ENCODE measurements at places on chromosomes 5 and 9.

- no peak for DNase-seq
These were observed 45.9 kb upstream of the CEMIP2 start for GRCh38 chr9:71814226-71814625.

- no peak for DNase-seq
These were observed 7.5 kb downstream of the RPS6 start for GRCh38 chr9:19372567-19372966.

- DNase-seq: no peak
These were observed 18.3 kb downstream of the ACTL7B start for GRCh38 chr9:108837530-108837929.

- DNase-seq: no peak
These were observed 55.3 kb downstream of the TJP2 start for GRCh38 chr9:69229367-69229766.

- no peak for DNase-seq
These were observed 154.5 kb downstream of the YIPF5 start for GRCh38 chr5:144015961-144016360.

DNA sequence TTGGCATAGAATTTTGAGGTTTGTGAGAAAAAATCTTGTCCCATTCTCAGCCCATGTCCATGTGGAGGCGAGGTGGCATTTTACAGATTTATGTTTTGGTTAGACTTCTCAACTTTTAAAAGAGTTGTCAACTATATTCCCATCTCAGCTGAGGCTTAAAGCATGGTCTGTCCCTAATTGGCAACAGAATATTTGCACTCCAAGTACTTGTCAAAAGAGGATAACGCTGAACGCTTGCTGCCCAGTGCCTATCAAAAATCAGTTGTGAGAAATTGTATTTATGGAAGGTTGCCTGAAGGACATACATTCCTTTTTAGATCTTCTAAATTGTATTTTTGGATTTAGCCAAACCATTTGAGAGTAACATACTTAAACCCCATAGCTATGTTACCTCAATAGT, 202.0 kb downstream of the SLF1 start:
- no peak for DNase-seq

DNA sequence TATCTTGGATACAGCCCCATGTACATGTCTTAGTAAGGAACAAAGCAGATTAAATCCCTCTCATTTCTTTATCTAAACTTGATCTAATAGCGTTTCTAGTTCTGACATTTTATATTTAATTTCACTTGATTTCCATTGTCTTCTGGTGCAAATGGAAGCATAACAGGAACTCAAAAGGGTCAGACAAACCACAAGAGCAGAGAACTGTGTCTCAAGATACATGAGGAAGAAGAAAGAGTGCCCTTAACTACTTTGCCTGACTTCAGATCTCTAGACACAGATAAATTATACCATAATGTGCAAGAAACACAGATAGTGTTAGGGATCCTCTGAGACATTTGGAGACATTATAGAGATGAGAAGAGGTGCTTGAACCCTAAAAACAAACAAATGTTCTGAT, 20.7 kb upstream of the STX17 start:
- DNase-seq: no peak

DNA sequence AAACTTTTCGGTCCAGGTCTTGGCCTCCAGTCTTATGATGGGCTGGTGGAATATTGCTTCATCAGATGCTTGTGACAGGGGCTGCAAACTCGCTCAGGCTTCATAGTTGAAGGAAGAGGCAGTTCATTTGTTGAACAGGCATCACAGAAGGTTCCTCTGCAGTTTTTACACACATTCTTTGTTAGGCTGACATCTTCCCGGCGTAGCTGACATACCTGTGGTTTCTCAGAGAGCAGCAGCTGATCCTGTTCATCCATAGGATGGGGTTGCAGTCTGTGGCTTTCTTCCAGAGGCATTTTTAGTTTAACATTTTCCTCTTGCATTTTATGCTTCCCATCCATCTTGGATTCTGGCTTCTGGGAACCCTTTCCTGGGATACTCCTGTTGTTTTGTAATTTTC, 1255.2 kb downstream of the EFNA5 start:
- no peak for DNase-seq

DNA sequence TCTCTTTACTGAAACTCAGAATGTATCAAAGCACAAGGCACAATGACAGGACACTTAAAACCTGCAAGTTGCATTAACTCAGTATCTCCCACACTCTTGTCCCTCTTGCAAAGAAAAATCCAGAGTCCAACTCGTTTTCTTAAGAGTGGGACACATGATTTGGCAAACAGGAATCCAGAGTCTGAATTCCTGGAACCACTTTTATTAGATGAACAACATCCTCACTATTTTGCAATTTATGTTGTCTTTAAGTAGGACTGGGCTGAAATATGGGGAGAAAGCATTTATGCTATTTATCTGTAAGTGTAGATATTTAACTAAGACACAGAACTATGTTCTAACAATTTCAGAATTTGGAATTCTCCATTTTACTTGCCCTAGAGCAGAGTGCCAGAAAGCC, 69.1 kb downstream of the ABCA1 start:
- no peak for DNase-seq

DNA sequence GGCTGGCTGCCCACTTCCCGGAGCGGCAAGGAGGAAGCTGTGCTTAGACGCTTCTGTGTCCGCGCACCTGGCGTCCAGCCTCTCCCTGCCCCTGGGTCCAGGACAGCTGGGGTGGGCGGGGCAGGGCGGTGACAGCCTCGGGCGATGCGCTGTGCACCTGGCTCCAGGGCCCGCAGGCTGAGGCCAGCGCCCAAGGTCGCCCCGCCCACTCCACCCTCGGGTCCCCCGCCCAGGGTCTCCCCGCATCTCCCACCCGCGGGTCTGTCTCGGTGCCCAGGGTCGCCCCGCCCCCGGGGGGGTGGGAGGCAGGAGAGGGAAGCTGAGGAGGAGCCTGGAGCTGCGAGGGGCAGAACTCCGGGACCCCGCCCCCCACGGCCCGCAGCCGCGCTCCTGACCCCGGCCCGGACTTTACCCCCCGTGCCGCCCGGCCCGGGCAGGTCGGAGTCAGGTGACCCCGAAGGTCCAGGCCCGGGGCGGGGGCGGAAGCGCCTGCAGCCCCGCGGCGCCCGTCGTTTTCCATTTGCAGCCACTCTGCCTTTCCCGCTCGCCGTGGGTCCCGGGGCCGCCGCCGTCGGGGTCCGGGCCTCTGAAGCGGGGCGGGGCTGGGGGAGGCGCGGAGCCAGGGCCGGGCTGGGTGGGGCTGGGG, at the start of gene ENTPD8:
Gene ENTPD8, minus strand, starts transcription at position 69 of the 646 bp plus-strand sequence. CDS start 3,072 bp downstream, outside the sequence.
- DNase-seq: no peak

GRCh38 chr9:7979611-7980010, 180.0 kb upstream of the DMAC1 start:
- DNase-seq: no peak

DNA sequence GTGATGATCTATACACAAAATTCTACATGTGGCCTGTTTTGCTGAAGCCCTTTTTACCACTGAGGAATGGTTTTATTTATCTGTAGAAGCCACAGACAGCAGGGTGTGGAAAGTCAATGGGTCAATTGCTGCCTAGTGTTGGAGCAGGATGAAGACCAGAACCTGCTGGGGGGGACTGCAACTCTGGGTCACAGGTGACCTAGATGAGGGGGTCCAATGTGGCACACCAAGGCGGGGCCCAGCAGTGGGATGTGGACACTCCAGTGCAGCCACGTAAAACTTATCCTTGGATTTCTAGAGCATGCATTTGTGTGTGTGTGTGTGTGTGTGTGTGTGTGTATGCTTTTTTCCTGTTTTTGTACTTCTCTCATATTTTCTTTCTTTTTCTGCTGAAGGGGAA, 147.5 kb upstream of the PHYKPL start:
- DNase-seq: no peak

DNA sequence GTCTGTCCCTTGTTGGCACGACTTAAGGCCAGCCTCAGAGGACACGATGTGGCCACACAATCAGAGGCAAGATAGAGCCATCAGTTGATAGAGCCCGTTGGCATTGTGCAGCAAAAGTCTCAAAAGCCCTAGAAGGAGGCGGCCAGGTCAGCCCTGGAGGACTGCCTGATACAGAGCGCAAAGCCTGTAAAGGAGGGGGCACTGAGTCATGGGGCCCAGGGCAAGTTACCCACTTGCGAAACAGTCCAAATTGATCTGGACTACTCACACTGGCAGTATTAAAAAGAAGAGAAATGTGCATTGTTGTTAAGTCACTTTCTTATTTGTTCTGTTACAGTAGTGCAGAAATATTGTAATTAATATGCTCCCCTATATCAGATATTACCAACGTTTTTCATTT, 51.5 kb downstream of the KLF9 start:
- DNase-seq: no peak

GRCh38 chr5:57199866-57200265, 26.0 kb downstream of the GPBP1 start:
- DNase-seq: no peak

GRCh38 chr9:38708759-38709158, 11.2 kb downstream of the FAM240B start:
- DNase-seq: no peak

DNA sequence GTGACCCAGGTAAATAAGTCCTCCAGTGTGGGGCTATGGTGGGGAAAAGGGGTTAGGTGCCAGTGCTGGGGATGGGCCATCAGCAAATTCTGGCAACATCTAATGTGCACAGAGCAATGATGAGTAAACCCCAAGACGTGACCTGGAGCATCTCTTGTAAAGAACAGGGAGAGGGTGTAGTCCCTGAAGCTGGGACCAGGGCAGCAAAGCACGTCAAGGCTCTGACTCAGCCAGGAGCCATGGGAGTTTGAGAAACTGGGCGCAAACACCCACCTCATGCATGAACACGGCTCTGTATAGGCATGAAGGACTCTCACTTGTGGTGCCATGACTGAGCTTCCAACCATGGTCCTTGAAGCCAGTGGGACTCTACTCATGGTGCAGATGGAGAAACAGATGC, 51.8 kb downstream of the DUSP1 start:
- no peak for DNase-seq

- no peak for DNase-seq
These were observed 9.6 kb downstream of the NDST1 start for GRCh38 chr5:150517272-150518152.

DNA sequence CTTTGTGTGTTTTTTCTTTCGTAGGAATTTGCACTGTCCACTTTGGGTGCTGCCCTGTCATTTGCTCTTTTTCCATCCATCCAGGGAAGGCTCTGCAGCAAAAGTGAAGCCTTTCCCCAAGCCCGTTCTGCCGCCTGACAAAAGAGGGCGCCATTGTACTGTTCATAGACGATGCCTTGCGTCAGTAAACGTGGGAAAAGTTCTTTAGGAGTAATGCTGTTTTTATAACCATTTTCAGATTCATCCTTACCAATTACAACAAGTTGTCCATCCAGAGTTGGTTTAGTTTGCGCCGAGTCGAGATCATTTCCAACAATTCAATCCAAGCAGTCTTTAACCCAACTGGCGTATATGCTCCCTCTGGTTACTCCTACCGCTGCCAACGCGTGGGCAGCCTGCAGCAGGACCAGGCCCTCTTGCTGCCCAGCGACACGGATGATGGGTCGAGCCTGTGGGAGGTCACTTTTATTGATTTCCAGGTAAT, 34.3 kb upstream of the RPS23 start:
- DNase-seq: no peak

DNA sequence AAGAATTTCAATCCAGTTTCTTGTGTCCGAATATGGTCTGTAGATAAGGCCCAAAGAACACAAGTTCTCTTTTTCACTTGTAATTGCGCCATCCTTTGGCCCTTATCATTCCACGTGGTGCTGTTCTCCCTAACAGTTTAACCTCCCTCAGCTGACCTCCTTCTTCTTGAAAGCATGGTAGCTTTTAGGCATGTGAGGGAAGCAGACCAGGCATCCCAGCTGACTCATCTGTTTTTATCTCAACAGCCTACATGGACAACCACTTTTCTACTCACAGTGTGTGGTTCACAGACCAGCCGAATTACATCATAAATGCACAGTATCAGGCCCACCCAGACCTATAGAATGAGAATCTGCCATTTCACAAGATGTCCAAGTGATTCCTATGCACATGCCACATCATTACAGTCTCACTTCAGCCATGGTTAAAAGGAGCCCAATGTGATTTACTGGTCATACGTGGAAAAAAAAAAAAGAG, 26.9 kb upstream of the PLIN2 start:
- DNase-seq: no peak

DNA sequence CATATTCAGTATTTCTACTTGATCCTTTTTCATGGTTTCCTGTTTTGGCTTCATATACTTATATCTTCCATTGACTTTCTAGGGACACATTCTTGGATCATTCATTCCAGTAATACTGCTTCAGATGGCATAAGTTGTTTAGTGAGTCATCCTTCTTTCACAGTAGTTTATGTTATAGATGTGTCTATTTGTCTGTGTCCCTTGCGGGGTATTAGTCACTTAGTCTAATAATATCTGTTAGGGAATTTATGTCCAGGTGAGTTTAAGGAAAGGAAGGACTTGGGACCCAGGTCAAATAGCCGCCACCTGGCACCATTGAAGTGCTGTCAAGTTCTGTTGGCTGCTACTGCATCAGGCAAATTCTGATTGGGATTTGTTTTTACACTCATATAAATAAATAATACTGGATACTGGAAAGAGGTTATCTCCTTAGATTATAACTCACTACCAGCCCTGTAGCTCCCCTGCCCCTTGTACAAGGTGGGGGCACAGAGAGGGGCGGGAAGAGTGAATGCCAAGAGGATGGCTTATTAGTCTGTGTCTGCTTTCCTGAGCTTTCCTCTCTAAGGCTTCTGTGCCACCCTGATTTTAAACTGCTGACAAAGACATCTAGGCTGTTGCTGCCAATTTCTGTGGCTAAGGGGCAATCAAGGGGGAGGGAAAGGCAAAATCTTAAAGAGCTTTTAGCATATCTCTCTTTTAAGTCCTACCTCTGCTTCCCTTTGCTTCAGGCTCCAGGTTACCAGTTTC, 64.9 kb downstream of the CDC42SE2 start:
- DNase-seq: no peak

- DNase-seq: no peak
These were observed 39.4 kb upstream of the MAP1B start for GRCh38 chr5:72067682-72068470.

- DNase-seq: no peak
These were observed 17.7 kb downstream of the TXNDC8 start for GRCh38 chr9:110319781-110320492.

DNA sequence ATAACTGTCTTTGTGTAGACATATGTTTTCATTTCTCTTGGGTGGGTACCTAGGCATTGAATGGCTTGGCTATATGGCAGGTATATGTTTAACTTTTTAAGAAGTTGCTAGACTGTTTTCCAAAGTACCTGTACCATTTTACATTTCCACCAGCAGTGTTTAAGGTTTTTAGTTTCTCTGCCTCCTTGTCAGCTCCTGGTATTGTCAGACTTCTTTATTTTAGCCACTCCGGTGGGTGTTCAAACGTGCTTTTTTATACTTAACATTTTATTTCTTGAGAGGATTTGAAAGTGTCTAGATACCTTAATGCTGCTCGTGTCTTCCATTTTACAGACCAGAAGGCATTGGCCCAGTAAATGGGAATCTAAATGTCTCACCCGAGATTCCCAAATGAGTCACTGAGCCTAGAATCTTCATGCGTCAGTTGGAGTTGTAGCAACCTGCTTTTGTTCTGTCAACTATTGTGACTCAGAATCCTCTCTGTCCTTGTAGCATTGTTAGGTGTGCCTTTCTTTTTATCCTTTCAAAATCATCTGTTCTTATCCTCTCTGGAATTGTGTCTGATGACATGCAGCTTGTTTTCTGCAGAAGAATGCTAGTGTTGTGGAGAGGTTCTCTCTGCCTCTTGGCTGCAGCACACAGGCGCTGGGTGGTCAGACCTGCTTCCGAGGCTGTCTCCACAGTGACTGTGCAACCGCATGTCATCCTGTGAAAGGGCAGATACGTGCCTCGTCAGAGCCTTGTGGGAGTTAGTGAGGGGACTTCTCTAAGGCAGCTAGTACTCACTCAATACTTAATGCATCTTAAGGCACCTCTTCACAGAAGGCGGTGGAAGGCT, 291.8 kb downstream of the AOPEP start:
- no peak for DNase-seq

Measured in stimulated activated CD4-positive, alpha-beta T cell treated with anti-CD3 and anti-CD28 coated beads, Interleukin-12 subunit alpha, Interleukin-12 subunit beta, amount 100 ng/mL, for 24 hours (primary cell).